ENCODE measurements at places on chromosomes 13 and 19.

- no peak for DNase-seq
These were observed 14.7 kb downstream of the ATP11A start for GRCh38 chr13:112704308-112705145.

GRCh38 chr19:45863840-45864628 lies at the start of gene FOXA3:
TSS of gene FOXA3 (plus strand) at chr19:45864326. CDS start at chr19:45864457, 131 bp downstream.
- DNase-seq: no peak

- DNase-seq: no peak
These were observed 109.2 kb downstream of the ZNF486 start for GRCh38 chr19:20276011-20276731.

DNA sequence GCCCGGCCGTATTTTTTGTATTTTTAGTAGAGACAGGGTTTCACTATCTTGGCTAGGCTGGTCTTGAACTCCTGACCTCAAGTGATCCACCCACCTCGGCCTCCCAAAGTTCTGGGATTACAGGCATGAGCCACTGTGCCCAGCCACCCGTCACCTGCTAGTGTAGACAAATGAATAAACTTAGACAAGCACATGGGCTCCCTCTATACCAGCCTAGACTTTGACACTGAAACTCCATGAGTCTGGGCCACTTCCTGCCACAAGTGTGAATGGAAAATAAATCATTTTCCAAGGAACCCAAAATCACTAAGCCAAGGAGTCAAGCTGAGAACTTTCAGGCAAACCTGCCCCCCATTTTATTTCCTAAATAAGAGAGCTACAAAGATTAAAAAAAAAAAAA lies 27.0 kb upstream of the TPT1 start:
- no peak for DNase-seq

GRCh38 chr19:44593294-44593693 lies 20.1 kb upstream of the IGSF23 start:
- no peak for DNase-seq

DNA sequence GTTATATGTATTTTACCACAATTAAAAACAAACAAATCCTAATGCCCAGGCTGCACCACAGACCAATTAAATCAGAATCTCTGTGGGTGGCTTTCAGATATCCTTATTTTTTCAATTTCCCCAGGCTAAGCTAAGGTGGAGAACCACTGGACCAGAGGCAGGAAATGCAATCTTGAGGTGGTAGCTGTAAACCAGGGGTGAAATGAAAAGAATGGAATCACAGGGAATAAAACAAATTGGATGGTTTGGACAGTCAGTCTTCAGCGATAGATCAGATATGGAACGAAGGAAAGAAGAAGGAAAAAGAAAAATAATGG lies 215.4 kb downstream of the KCNRG start:
- no peak for DNase-seq

DNA sequence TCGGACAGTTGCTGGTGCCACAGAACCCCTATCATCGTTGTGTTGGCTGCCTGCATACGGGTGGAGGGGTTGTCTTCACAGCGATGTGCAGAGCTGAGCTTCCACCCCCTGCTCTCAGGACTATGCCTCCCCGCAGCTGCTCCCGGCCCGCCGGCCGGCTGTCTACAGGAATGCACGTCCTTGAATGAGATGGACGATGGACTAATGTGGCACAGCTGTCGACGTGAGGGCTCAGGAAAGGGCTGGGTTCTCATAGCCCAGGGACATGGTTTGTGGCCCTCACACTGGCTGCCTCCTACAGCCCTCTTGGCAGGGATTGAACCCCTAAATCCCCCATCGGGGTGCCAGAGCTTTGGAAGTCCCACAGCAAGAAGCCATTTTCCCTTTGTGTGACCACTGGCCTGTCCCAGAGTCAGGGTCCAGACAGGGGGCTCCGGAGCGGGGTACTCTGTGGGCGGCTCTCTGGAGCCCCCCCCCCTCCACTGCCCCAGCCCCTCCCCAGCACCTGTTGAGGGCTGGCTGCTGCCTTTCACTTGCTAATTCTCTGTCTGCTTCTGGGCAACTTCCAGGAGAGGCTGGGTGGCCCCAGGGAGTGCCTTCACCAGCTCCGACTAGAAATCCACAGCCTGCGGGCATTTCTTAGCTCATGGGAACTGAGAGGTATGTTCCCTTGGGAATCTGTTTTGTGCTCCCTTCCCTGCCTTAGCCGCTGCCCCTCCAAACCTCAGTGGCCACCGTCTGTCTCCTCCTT lies 40.2 kb downstream of the TSSK6 start:
- no peak for DNase-seq

DNA sequence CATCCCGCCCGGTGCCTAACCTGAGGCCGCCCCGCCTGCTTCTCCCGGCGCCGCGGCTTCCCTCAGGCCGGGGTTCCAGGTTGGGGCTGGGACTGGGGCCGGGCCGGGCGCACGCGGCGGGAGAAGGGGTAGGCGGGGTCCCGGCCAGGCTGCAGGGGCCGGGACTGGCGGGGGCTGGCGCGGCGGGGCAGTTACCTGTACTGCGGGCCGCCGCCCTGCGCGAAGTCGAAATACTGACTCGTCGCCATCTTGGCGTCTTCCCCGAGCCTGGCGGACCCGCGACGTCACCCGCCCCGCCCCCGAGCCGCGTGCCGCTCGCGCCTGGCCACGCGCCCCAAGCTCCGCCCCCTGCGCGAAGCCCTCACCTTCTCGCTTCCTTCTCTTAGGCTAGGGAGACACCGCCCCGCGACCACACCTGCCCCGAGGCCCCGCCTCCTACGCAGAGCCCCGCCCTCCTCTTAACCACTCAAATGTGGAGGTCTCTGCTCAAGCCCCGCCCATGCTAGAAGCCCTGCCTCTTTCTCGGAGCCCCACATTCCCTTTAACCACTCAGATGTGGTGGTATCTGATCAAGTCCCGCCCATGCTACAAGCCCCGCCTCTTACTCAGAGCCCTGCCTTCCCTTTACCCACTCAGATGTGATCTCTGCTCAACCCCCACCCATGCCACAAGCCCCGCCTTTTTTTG lies at the start of gene ZFR2:
Gene ZFR2, minus strand, starts transcription at position 269 of the 687 bp plus-strand sequence. Its CDS starts 21 bp downstream, at position 248.
- no peak for DNase-seq

GRCh38 chr19:17454576-17455071 lies 6.1 kb downstream of the NXNL1 start:
- no peak for DNase-seq

DNA sequence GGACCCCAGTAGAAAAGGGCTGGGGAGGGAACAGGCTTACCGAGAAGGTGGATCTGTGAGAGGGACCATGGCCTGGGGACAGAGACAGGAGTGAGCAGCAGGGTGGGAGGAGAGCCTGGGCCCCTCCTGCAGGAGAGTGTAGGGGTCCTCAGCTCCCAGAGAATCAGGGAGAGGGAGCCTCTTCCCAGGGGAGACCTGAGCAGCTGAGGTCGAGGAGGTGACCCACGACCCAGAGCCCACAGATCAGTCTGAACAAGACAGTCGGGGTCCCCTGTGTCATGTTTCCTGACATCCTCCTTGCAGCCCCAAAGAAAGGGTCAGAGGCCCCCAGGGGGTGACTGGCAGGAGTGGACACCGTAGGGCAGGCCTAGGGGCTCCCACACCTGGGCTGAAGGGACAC lies 6.7 kb downstream of the CEACAM4 start:
- no peak for DNase-seq

DNA sequence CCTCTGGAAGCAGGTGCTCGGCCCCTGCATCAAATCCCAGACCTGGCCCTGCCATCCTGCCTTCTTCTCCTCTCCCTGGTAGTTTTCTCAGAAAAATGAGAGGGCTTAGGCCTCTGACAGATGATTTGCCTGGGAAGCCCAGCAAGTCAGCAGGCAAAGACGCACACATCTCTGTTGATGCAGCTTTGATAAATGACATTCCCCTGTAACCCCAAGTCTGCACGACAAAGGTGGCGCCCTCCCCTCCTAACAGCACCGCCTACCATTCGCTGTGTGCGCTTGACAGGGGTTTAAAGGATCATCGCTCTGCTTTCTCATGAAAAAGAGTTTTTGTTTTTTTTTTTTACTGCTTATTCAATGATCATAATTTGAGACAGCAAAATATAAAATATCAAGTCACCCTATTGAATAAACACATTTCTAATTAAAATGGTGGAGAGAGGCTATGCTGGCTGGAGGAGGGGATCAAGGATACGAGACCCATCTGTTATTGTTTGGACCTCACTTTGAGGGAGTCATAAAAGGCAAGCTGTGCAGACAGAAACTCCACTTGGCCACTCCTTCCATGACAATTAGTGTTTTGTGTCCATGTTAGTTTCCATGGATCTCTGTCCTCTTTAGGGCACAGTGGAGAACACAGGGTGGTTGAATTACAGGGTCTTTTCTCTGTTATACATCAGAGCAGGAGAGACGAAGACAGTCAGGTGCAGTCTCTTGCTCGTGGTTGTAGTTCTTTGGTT lies 126.1 kb downstream of the FGF9 start:
- DNase-seq: no peak

- no peak for DNase-seq
These were observed 136.8 kb downstream of the DCLK1 start for GRCh38 chr13:35994131-35994966.

GRCh38 chr19:21028969-21029268 lies 8.5 kb downstream of the ZNF430 start:
- DNase-seq: no peak

DNA sequence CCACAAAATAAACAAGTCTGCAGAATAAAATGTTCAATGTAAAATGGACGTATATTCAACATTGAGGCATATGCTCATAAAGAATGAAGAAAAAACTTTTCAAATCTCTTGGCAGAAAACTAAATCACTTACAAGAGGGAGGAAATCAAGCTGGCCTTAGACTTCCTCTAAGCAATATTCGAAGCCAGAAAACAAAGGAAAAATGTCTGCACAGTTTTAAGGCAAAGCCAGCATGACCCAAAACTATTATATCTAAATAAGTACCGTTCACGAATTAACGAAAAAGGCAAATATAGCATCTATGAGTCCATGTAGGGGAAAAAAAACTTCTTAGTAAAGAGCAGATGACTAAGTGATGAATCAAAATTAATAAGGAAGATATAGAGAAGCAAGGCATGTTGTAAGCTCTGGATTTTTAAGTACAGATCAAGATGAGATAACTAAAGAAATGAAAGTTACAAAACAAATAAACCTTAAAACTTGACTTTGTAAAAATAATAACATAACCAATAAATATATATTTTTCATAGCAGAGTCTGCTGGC lies 101.3 kb downstream of the KCNRG start:
- DNase-seq: no peak

DNA sequence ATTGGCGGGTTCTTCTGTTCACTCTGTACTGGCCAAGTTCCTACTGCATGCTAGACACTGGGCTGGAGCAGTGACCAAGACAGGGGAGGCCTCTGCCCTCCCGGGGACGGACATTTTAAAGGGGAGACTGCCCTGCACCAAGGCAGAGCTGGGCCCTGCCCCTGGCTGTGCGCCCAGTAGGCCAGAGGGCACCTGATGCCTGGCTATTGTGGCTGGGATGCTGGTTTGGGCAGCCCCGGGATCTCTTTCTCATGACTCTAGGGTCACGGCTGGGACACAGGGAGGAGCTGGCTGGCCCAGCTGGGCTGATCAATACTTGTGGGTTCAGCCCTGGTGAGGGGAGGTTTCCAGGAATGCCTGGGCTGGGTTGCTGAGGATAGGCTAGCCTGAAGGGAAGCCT lies 17.7 kb downstream of the LIPE start:
- DNase-seq: no peak
